ENCODE measurements at places on chromosomes 5 and 9.
A peak's percentile ranks its signal among the peaks of the same experiment; 100 is the strongest.

DNA sequence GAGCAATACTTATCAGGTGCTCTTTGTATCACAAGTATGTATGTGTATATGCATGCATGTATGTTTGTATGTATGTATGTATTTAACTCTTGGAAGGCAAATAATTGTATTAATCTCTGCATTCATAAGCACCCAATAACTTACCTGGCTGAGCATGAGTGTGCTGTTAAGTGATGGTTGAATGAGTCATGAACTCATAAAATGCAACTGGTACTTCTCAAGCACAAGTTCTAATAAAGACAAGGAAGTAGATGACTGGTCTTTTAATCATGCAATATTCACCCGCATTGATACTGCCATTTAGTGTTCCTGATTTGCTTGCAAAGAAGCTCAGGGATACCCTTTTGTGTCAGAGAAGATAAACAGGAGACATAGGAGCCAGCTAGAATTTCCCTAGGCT is 204.9 kb upstream of the TRPM3 start:
- DNase-seq, result no peak

DNA sequence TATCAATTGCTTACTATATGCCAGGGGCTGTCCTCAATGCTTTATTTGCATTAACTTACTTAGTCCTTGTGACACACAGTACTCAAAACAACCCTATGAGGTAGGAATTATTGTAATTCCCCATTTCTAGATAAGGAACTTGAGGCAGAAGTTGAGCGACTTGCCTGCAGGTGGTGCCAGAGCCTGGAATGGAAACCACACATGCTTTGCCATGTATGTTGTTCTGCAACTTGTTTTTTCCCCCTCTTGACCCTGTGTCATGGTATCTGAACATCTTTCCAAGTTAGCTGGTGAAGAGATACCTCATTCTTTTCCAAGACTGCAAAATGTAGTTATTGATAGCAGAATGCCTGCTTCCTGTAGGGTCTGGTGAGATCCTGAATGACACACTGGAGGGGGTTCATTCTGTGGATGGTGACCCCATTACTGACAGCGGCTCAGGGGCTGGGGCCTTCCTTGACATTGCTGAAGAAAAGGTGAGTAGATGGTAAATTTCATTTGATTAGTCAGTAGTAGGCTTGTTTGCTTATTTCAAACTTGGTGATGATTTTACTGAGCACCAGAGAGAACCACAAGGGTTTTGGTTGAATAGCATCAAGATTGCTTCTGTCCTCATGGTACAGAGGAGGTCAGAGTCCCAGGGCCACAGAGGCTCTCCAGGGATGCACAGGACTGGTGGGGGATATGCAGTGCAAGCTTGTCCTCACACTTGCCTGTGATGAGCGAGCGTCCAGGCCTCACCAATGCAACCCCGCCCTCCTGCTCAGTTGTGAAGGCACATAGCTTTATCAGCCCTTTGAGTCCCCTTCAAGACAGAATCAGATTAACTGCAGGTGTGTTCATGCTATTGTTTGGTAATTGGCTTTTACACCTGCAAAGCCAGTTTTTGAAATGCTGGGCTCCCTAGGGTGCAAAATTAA is 57.0 kb downstream of the COL15A1 start:
- no peak for DNase-seq

GRCh38 chr9:124368692-124369091 is 46.5 kb downstream of the PSMB7 start:
- DNase-seq, result no peak

GRCh38 chr5:65766175-65766574 is 44.2 kb downstream of the NLN start:
- DNase-seq, result no peak

- DNase-seq, result no peak
Measured at GRCh38 chr9:83538890-83539238, 663 bp upstream of the FRMD3 start.

GRCh38 chr5:111439473-111440075 is 72.8 kb downstream of the STARD4 start:
- no peak for DNase-seq

DNA sequence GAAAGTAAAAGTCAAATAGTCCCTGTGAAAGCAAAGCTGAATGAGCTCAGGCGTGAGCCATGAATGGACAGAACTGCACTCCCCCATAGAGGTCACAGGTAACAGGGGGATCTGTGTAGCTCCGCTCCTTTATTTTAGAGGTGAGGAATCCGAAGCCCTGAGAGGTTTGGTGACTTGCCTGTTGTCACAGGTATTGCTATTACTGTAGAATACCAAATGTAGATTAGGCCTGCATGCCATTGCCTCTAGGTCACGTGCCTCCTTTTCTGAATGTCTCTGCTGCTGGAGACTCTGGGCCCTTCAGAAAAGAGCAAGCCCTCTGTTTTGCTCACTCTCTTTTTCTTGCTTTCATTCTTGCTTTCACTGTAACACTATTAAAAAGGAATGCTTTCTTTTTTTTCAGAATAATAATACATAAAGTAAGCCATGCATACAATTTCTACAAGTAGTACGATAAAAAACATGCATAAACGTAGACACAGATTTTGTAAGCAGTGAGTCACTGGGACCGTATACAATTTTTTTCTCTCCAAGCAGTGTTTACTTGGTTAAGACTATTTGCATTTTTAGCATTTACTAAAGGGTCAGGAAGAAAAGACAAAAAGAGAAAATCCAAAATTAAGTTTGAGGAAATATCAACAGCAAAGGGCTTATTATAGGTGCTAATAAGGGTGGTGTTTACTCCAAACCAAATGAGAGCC is 568.7 kb upstream of the ADAMTS16 start:
- no peak for DNase-seq

- DNase-seq, result no peak
Measured at GRCh38 chr5:172642486-172642885, 1.4 kb downstream of the NEURL1B start.

- no peak for DNase-seq
Measured at GRCh38 chr5:141799507-141800167, 78.6 kb downstream of the PCDH1 start.

GRCh38 chr5:151684690-151685361 is 1.9 kb downstream of the SPARC start:
- DNase-seq, result no peak

DNA sequence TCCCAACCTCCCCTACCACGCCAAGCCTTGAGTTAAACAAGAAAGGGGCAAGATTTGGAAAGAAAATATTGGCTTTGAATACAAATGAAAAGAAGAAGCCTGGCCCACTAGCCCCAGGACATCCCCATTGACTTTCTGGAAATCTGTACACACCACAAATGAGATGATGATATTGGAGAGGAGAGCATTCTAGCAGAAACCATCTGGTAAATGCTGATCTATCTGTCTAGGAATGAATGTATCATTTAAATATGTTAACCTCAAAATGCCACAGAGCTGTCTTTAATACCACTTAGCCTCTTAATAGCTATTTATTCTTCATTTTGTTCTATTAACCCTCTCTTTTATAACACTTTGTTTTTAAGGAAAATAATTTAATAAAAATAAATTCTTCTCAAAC is 270.2 kb upstream of the PDE4D start:
- DNase-seq, result no peak

GRCh38 chr5:62814991-62815390 is 236.4 kb downstream of the LRRC70 start:
- no peak for DNase-seq

DNA sequence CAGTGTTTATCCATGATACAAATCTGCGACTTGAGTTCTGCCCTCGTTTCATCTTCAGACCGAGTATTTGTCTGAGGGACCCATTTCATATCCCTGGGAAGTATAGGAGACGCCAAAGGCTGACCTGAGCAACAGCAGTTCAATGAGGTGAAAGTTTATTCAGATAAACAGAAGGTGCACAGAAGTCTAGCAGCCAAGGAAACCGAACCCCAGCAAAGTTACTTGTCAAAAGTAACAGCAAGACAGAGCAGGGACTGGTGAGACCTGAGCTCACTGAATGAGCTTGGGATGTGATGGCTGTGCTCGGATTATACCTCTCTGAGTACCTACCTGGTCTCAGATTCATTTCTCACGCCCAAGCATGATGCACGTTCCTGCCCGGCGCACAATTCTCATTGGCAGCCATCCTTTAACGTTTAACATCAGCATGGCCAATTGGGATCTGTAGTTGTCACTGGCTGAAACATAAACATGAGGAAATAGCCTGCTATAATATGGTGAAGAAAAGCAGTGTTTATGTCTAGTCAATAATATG is 599 bp downstream of the LYRM7 start:
- DNase-seq, result no peak

- no peak for DNase-seq
Measured at GRCh38 chr9:88820055-88820454, 171.2 kb upstream of the S1PR3 start.

- no peak for DNase-seq
Measured at GRCh38 chr9:92058723-92059444, 56.3 kb downstream of the SPTLC1 start.

GRCh38 chr9:121369595-121370265 is at the start of gene STOM:
TSS of gene STOM (minus strand) at chr9:121370250. CDS start at chr9:121370187, 63 bp downstream.
- DNase-seq, result no peak

DNA sequence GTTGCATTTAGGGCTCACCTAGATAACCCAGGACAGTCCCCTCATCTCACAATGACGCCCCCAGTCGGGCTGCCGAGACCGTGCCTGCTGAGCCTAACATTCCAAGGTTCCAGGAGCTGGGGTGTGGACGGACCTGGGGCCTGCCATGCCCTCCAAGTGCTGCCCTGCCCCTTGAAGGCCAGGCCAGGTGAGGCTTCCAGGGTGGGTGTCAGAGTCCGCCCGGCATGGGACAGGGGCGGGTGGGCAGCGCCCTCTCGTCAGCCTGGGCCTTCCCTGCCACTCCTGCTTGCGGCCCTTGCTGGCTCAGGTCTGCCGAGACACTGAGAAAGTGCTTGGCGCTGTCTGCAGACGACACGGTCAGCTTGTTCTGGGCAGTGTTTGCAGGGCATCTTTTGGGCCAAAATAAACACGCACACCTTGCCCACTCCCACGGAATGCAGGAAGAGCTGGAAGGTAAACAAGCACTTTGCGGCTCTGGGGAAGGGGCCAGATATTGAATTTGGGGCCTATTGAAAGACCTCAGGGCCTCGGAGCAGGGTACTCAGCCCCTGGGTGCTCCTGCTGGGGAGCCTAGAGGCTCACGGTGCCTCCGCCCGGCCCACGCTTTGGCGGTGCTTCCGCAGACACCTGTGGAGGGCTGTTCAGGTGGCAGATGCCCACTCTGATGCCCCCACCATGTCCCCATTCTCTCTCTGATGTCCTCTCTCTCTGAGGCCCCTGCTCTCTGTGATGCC is 4.2 kb upstream of the SCGB3A1 start:
- no peak for DNase-seq

- no peak for DNase-seq
Measured at GRCh38 chr5:102931085-102931725, 176.1 kb downstream of the PAM start.

- no peak for DNase-seq
Measured at GRCh38 chr5:132753135-132753987, 6.1 kb downstream of the CCNI2 start.

DNA sequence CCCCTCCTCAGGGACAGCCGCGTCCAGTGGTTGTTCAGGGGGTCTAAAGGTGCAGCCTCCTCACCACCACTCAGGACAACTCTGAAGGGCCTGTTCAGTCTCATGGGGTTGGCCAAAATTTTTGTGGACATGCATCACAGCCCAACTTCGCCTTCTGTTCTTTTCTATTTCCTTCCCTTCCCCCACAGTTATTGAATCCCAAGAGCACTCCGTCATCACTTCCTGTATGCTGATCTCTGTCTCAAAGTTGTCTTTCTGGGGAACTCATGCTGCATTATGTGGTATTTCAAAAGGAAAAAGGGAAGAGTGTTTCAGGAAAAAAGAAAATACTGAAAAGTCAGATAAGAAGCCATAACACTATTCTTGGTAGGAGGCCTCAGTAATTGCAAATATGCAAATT is 355.4 kb downstream of the CAAP1 start:
- DNase-seq, result no peak

DNA sequence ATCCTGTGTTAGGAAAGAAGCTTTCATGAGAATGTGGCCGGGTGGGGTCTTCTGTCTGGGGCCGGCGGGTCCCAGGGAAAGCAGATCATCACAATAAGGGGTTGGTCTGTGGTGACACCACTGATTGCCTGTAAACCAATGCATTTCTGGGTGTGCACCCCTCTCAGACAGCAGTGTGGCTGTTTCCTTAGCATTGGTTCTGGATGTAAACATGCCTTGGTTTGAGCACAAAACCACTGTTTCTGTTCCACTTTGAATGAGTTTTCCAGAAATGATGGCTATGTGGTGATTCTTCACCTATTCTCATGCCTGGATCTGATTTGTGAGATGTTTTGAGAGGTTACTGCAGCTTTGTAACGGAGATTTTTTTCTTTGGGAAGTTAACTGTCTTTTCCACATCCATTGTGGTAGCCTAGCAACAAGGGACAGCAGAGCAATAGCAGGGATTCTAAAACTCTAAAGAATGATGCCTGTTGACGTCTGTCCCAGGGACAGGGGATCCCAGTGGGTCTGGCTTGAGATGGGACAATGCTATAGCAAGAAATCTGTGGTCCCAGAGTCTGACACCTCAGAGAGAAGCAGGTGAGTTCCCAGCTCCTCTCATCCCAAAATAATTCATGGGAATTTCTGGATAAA is at the start of gene CCDC192:
CCDC192 (plus strand) TSS at position 466 of the 636 bp plus-strand sequence; CDS start at position 521, 55 bp downstream.
- DNase-seq, result no peak

- DNase-seq, result peak; percentile 28
Measured at GRCh38 chr5:135457424-135458071, 5.4 kb upstream of the TIFAB start.

- no peak for DNase-seq
Measured at GRCh38 chr9:138098908-138099791, 221.6 kb downstream of the CACNA1B start.

- DNase-seq, result peak; percentile 29
Measured at GRCh38 chr5:443239-444151, 519 bp downstream of the EXOC3 start.

DNA sequence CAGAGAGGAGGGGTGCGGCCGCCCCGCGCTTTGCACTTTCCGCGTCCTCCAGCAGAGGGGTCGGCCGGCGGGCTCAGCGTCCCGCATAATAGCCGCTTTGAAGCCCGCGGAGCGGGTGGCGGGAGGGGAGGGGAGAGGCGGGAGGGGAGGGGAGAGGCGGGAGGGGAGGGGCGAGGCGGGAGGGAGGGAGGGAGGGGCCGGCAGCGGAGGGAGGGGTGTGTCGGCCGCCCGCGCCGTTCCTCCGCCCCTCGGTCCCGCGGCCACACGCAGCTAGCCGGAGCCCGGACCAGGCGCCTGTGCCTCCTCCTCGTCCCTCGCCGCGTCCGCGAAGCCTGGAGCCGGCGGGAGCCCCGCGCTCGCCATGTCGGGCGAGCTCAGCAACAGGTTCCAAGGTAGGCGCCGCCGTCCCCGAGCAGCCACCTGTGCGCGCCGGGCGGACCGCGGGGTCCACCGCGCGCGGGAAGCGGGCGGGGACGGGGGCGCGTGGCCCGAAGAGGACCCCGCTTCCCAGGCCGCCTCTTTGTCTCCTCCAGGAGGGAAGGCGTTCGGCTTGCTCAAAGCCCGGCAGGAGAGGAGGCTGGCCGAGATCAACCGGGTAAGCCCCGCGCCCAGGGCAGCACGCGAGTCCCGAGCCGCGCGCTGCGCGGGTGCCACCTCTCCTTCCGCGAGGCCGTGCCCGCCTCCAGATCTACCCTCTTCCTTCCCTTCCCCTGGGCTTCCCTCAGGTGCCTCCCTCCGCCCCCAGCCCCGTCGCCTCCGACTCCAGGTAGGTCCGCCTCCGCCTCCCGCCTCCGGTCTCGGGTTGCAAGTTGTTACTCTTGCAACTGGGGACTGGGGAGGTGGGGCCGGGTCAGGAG is at the start of gene AIF1L:
AIF1L (plus strand) TSS at position 263 of the 857 bp plus-strand sequence; CDS start at position 362, 99 bp downstream.
- DNase-seq, result peak; percentile 41

GRCh38 chr5:165829504-165829903 is 2324.1 kb downstream of the MAT2B start:
- DNase-seq, result no peak

GRCh38 chr9:21903380-21903965 is 90.7 kb downstream of the CDKN2A start:
- no peak for DNase-seq

- DNase-seq, result no peak
Measured at GRCh38 chr5:169148138-169148740, 152.7 kb downstream of the SLIT3 start.
